ENCODE measurements at places on chromosomes 12 and 14. TPM values are rescaled to one million over a fixed set of nuclear protein-coding genes. Genes with fewer than 3 reads are reported as not detected.

- DNase-seq = no peak
These were observed 233.4 kb downstream of the SPTSSA start for GRCh38 chr14:34228650-34228976.

DNA sequence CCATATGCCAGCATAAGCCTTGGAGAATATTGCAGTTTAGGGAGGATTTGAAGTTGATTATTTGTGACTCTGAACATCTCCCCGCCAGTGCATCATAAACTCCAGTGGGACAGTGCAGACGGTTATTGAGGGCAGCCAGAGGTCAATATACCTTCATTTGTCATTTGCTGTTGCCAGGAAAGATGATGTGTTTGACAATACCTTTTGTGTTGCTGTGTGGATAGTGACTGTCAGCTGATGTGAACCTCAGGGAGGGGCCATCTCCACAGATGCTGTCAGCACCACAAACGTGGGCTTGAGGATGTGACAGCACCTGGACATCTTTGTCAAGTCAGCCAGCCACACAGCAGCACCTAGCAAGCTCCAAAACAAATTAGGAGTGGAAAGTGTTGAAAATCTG lies 11.5 kb downstream of the CCDC198 start:
- no peak for DNase-seq

TMEM260 gene
- 12.1 TPM for total RNA-seq

DNA sequence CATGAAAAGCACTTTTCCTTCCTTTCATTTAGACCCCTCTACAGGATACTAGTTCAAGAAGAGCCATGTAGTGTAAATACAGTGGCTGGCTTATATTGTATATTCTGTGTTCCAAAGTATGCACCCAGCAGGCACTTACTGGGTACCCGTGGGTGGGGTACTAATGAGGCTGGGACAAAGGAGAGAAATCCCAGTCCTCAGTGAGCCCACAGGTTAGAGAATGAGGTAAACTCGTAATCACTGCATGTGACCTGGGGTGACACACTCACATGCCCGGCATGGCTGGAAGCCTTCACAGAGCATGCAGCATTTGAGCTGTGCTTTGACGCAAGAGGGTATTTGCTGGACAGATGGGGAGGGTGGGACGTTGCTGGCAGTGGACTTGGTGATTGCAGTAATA lies 17.1 kb downstream of the SLC24A4 start:
- no peak for DNase-seq

DNA sequence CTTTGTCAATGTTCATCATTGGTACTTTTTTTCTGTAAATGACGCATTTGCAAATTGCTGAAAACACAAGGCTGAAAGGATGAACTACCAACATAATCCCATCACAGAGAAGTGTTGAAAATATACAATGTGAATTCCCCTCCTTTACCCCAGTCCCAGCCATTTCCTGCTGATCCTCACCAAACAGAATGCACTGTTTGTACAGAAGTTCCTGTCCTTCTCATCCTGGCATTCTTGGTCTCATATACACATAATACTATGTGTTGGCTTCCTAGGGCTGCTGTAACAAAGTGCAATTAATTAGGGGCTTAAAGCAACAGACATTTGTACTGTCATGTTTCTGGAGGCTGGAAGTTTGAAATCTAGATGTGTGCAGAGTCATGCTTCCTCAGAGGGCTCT lies 836.2 kb upstream of the MGAT4C start:
- DNase-seq = no peak

CD163L1 gene
- not detected for total RNA-seq

KRT85 gene
- total RNA-seq = not detected

DNA sequence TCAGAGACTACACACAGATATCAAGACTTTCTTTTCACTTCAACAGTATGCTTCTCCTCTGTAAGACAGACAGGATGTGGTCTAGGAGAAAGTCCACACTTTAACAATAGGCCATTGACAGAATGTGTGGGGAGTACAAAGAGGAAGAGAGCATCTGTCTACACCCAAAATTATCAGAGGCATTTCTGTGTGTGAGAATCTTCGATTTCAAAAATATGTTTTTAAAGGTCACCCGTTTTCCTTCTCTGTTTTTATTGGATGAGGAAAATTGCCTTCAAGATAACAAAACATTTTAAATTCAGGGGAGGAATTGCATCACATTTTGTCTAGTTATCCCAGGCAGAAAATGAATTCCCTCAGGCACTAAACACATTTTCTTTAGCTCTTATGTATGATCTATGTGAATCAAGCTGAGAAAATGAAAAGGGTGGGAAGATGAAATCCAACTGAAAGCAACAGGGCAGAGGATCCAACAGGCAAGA lies 16.4 kb downstream of the NAV3 start:
- no peak for DNase-seq

GRCh38 chr14:32265584-32265983 lies 62.5 kb upstream of the RNU6-8 start:
- DNase-seq = no peak

HVCN1 gene
- 11.2 TPM for total RNA-seq

RNASE9 gene
- total RNA-seq = not detected

Data from prostate gland (tissue), 2 donors.